ENCODE measurements at places on chromosomes 11 and 22.

DNA sequence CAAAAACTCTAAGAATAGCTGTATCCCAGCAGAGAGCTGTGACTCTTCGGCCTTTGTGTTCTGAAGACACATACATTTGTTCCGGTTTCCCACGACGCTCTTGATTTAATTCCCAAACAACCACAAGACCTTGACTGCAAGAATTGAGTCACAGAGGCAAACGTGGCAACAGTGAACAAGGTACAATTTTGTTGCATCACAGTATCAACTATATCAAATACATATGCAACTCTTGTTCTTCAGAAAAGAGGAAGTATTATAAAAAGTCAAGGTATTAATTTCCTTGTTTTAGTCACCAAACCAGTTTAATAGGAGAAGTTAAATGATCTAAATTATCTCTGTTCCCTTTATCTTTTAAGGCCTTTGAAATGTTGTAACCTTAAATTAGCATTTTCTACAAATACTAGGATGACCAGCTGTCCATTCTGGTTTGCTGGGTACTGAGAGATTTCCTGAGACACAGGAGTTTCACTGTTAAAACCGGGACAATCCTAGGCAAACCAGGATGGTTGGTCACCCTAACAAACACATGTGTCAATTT lies 11.1 kb downstream of the HPS5 start:
- DNase-seq: no peak

- no peak for DNase-seq
Measured at GRCh38 chr11:4539603-4540219, 5.3 kb upstream of the OR52M1 start.

DNA sequence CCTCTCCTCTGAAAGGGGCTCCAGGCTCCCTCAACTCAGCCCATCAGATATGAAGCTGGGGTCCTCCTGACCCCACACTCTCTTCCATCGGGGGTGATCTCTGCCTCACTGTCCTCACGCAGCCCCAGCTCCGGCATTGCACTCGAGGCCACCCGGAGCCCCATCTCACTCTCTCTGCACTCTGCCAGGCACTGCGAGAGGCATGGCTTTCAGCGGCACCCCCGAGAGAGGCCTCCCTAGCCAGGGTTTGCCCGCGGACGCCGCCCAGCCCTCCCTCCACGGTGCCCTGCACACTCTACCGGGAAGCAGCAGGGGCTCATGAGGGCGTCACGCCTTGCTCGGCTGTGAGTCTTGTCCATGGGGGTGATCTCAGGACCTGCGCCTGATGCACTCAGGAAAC lies 436.2 kb downstream of the BRD1 start:
- no peak for DNase-seq

- DNase-seq: no peak
Measured at GRCh38 chr22:22103078-22103875, 120.7 kb upstream of the TOP3B start.

- no peak for DNase-seq
Measured at GRCh38 chr11:70301721-70302418, 31.4 kb downstream of the PPFIA1 start.

DNA sequence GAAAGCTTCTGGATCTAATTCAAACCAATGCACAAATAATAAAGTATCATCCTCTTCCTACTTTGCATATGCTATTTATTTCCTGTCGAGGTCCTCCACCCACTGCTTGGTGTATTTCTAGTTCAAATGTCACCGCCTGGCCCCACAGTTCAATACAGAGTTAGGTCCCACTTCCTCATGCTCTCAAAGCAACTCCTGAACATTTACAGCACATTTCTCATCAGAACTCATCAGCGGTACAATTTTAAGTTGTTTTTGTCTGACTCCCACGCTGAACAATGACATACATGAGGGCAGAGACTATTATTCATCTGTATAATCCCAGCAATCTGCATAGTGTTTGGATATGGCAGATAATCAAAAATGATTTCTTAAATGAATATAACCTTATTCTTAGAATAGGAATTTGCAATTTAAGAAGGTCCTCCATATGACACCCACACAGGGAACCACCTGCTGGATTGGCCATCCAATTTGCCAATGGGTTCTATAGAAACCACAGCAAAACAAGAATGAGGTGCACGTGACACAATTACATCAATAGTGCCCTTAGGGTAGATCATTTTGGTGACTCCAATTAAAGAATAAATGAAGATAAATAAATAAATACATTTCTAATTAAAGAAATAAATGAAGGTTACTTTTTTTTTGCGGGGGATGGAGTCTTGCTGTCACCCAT lies 54.2 kb downstream of the SLC25A17 start:
- DNase-seq: no peak

DNA sequence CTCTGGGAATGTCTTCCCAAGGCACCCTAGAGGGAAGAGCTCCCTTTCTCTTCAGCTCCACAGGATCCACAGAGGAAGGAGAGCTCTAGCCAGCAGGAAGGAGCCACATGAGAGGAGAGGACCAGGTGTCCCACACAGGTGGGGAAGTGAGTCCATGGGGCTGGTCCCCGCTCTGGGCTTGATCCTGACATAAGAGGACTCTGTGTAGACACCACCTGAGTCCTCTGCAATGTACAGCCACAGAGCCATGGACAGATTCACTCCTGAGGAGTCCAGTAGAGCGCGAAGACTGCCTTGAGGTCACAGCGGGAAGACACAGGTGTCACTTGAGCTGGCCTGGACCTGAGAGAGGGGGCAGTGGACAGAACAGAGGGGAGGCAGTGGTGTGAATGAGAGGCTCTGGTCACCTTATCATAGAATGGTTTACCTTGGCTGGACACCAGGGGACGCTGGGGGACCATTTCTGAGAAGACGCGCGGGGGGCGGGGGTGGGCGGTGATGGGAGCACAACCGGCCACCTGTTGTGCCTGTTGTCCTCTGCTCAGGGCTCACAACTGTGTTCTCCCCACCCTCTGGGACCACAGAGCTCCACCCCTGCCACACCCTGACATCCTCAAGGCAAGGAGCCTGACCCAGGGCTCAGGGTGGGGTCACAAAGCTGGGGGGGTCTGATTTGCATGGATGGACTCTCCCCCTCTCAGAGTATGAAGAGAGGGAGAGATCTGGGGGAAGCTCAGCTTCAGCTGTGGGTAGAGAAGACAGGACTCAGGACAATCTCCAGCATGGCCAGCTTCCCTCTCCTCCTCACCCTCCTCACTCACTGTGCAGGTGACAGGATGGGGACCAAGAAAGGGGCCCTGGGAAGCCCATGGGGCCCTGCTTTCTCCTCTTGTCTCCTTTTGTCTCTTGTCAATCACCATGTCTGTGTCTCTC lies 128.2 kb downstream of the ZNF280B start:
- no peak for DNase-seq

DNA sequence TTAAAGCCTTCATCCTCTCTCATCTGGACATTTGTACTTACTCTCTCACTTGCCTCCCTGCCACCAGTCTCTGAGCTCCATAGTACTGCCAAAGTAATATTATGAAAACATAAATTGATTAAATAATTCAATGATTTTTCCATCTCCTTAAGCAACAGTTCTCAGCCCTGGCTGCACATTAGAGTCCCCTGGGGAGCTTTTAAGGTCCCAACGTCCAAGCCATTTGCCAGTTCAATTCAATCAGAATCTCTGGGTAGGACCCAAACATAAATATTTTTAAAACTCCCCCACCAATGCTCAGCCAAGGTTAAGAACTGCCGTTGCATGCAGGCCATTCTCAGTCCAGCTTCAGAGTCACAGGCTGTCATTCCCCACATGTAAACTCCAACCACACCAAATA lies 114.4 kb upstream of the BMAL1 start:
- DNase-seq: no peak
